ENCODE measurements at places on chromosomes 7 and 10.

GRCh38 chr10:90162271-90162853 lies 461.0 kb downstream of the KIF20B start:
- DNase-seq, result no peak

DNA sequence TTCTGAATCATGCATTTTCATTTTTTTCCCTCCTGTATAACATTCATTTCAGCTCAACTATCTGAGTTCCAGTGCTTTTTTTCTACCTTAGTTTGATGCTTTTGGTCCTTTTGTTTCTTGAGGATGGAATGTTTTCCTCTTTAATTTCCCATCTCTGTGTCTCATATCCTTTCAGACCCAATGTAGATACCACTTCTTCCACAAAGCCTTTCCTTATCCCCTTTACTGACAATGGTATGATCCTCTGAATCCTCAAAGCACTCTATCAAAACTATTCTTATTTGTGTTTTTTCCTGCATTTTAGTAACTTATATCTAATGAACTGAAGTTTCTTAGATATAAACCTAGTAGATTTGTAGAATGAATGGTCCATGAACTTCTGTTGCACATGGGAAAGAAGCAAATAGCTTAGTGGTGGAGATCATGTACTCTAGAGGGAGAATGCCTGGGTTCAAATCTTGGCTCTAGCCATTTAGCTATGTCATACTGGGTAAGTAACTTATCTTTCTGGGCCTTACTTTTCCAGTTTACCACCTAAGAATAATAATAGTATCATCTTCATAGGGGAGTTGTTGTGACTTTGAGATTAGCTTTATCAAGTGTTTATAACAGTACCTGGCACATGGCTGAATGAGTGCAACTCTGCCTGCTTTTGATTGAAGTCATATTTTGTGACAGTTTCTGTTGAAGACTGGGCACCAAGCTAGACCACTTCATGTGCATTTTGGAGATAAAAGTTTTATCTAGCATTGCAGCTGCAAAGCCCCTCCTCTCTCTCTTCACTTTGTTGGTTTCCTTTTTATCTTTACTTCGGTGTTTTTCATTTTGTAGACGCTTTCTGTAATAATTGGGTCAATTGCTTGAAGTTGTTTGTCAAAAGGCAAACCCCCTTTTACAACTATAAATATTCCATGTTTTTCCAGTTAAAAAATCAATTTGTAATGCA lies 18.5 kb downstream of the STAM start:
- DNase-seq, result no peak

DNA sequence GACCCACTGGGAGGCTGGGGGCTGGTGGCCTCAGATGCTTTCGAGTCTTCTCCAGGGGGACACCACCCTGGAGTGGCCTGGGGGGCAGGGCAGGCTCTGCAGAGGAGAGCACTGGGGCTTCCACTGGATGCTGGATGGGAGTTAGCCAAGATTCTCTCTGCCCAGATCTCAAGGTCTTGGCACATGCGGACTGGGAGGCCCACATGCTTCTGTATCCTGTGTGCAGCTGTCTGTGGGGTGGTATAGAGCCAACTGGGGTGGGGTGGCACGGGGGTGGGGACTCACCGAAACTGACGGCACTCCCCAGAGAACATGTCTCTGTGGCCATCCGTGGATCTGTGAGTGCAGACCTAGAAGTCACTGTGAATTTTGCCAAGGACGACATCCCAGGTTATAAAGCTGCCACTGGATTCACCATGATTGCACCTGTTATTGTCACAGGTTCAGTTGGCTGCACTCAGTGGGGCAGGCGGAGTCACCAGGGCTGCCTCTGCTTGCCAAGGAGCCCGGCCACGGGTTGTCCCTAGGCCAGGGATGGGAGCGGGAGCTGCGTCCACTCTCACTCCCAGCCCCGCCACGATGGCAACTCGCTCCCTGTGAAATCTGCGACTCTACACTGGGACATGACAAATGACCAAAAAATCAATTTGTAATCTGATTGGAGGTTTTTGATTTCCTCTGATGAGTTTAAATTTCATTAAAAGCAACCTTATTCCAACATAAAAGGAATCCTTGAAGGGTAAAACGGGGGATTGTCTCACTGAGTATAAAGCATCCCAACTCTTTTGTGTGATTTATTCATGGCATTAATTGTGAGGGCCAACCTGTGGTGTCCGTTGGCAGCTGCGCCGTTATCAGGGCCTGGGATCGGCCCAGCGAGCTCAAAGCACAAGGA lies 131.3 kb downstream of the EBF3 start:
- DNase-seq, result no peak

DNA sequence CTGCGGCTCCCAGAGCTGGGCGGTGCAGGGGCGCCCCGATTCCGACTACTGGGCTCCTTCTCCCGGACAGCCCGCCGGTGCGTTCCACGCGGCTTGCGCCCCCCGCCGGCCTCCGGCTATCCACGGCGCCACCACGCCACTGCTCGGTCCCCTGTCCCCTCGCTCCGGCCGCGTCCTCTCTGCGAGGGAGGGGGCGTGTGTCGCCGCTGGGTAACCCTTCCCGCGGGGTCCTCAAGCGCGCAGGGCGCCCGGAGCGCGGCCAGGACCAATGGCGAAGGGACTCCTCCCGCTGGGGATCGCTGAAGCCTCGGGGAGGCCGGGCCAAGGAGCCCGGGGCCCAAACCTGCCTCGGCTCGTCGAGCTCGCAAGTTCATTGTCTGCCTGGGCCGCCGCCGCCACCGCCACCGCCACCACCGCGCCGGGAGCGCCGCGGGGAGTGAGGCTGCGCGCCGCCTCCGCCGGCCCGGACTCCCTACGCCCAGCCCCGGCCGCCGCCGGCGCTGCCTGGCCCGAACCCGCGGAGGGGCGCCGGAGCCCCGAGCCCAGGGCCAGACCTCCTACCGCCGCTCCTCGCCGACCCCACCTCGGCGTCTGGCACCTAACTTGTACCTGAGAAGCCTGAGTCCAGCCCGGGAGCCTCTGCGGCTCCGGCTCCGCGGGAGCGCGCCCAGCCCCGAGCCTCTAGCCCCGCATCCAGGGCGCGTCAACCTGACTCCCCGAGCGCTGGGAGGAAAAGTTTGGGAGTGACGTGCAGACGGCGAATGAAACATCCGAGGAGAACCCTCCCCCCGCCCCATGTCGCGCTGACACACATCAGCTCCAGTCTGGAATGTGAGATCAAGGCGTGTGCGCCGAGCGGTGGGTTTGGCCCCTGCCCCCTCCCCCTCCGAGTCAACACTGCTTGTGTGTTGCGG lies at the start of gene CHST15:
Gene CHST15, minus strand, starts transcription at position 739 of the 914 bp plus-strand sequence. CDS start 47,386 bp downstream, outside the sequence.
- DNase-seq, result peak; percentile 79

- DNase-seq, result no peak
Measured at GRCh38 chr7:43844257-43844656, 25.1 kb downstream of the MRPS24 start.

- no peak for DNase-seq
Measured at GRCh38 chr10:74300666-74301065, 149.6 kb downstream of the ADK start.

DNA sequence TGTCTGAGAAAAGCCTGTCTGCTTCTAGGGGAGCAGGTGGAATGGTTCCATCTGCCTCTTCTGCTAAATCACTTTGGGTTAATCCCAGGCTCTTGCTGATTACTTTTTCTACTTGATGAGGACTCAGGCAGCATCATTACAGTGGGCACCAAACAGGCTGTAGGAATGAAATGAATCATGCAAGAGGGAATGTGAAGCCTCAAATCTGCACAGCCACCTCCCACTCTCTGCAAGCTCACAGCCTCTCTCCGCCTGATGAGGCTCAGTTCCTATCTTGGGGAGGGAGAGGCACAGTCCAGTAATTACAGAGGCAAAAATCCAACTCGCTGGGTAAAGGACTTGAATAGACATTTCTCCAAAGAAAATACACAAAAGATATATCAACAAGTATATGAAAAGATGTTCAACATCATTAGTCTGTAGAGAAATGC lies 34.0 kb downstream of the HSPA12A start:
- no peak for DNase-seq

- no peak for DNase-seq
Measured at GRCh38 chr7:28140979-28141378, 39.6 kb downstream of the JAZF1 start.

- DNase-seq, result no peak
Measured at GRCh38 chr7:116899308-116899707, 36.9 kb downstream of the CAPZA2 start.

DNA sequence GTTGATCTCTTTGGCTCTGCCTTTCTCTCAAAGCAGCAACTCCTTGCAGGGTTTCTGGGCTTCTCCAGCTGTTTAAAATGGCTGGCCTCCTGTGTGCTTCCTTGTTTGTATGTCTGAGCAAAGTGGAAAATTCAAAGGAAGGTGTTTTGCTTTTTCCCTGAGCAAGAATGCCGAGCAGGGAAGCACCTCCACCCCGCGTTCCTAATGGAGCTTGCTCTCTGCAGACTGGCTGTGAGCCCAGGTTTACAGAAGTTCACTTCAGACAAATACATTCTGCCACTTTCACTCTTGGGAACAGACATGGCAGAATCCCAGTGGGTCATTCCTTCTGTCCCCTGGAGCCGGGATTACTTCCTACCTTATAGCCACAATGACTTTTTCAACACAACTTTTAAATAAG lies 181.8 kb upstream of the AGK start:
- no peak for DNase-seq

- DNase-seq, result no peak
Measured at GRCh38 chr7:7148798-7149481, 33.4 kb upstream of the C1GALT1 start.

GRCh38 chr10:64080071-64080470 lies 558.9 kb downstream of the REEP3 start:
- DNase-seq, result no peak

- DNase-seq, result no peak
Measured at GRCh38 chr10:91472911-91473310, 62.8 kb downstream of the HECTD2 start.

- DNase-seq, result peak; percentile 62
Measured at GRCh38 chr10:86520871-86521677, 518 bp downstream of the WAPL start.

DNA sequence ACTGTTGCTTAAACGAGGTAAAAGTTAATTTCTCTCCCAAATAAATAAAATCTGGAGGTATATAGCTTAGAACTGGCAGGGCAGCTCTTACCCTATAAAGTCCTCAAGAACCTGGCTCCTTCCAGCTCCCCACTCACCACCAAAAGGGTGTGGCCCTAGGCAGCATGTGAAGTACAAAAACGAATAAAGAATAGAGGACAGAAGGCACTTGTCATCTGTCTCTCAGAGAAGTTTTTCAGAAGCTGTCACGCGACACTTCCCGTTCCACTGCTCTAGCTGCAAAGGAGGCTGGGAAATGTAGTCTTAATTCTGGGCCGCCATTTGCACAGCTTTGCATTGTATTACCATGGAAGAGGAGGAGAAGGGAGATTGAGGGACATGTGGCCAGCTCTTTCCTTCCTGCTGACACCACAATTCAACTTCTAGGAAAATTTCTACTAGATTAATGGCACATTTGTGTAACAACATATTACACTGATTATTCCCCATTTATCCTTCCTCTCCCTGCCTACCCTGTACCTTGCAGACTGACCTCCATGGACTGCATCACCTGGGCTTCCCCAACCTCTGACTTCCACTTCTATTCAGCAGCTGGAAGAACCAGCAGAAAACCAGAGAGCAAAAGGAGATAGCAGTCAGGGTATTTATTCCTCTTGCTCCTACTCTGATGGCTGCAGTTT lies 62.2 kb downstream of the CCDC71L start:
- DNase-seq, result peak; percentile 36

- peak; percentile 48 for DNase-seq
Measured at GRCh38 chr7:38398725-38399321, 125.4 kb upstream of the TARP start.

- DNase-seq, result no peak
Measured at GRCh38 chr7:47211519-47211973, 370.4 kb downstream of the TNS3 start.

- DNase-seq, result peak; percentile 71
Measured at GRCh38 chr7:13981070-13981469, 8.4 kb downstream of the ETV1 start.

DNA sequence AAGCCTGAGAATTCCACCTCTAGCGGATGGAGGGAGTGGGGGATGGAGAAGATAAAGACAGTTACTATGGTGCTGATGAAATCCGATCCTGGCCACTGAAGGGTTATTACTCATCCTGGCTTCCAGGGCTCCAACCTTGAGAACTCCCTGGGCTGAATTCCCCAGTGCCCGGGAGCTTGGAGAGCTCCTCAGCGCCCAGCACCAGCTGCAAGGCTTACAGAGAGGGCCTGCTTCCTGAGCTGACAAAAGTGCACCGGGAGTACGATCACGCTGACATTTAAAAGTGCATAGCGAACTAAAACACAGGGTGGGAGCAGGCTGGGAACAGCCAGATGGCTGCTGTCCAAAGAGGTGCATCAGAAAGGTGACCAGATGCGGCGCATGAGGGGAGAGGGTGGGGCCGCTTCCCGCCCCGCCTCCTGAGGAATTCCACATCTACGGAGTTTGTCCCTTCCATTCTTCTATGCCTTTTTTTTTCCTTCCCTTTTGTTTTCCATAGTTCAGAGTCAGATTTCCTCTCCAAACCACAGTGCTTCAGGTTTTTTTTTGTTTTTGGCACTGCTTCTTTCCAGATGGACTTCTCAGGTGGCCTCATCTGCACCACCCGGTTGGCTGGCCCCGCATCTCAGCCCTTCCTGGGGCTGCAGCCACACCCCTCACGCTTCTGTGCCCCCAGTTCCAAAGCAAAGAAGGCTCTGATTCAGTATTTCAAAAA lies 62.4 kb upstream of the MKRN1 start:
- peak; percentile 68 for DNase-seq

DNA sequence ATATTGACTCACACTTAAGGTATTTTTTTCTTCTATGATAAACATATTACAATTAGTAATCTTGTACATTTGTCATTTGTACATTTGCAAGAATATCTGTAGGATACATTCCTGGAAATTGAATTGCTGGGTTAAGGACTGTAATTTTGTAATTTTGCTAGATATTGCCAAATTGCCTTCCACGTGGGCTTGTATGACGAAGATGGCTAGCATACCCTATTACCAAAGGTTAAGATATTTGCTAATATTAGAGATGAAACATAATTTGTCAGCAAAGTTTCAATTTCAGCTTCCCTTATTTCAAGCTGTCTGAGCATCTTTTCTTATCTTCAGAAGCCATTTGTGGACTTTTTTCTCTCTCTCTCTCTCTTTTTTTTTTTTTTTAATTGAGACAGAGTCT lies 1.0 kb upstream of the LYZL2 start:
- DNase-seq, result no peak

DNA sequence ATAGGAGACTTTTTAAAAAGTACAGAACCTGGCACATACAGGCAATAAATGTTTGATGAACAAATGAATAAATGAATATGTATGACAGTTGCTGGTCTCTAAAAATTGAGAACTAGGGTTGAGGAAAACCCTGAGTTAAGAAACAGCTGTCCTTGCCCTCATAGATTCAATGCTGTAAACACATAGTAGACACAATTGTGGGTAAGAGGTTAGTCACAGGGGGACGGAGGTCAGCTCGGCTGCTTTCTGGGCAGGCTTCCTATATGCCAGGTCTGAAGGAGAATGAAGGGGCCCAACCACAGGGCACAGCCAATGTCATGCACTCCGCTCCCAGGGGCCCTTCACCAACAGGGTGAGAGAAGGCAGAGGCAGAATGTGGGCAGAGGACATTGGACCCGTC lies 143.3 kb upstream of the RSU1 start:
- DNase-seq, result no peak

Data from left hindlimb (tissue), 1 donor.